Caudate nucleus (tissue), 63 donors: ENCODE measurements at places on chromosomes 4 and X.

GRCh38 chrX:87663421-87663820 is 145.8 kb downstream of the KLHL4 start:
- no peak for DNase-seq

DNA sequence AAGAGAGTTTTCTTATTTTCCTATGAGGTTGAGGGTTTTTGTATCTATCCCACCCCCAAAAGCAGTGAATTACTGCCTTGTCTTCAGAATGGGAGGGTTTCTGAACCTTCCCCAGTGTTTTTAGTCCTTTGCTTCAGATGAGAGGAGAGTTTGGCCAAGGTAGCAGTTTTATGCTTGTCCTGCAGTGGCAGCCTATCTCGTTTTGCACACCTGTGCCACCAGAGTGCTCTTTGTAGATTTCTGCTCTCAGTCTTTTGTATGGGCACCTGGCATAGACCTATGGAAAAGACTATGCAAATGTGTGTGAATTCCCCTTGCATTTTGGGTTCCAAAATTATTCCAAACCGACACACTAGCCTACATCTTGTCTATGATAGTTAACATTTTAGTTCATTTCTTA is 5.8 kb downstream of the TBC1D19 start:
- no peak for DNase-seq

DNA sequence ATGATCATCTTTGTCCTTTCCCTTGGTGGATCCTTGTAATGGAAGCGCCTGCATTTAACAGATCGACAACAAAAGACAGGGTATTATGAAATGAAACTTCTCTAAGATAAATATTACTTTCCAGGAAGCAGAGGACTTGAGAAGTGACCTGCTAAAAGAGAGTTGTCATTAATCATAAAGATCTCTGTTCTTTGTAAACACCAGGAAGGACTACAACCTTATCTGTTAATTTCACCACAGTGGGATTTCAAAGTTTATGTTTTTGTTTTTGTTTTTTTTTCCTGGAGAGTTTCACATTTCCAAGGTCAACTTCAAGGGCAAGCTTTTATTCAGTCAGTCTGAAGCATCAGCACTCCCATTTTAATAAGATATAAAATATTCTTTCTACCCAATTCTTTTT is 170.9 kb downstream of the RCHY1 start:
- DNase-seq = no peak

GRCh38 chr4:125013891-125014290 is 300.9 kb upstream of the FAT4 start:
- DNase-seq = no peak

GRCh38 chrX:147494365-147494764 is 417.4 kb upstream of the FMR1 start:
- no peak for DNase-seq

DNA sequence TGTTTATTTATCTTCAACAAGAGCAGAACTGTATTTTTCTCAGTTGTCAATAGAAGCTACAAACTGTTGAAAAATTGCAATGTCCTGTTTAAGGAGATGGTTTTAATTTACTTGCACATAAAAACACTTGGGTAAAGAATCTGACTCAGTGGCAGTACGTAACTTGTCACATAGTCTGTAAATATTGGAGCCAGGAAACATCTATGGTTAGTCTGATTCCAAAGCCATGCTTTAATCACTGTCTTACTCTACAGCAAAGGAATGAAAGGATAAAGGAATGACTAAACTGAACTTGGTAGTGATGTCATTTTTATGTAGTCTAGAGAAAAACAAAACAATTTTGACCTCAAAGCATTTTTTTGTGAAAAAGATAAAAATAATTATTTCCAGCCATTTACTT is 537.2 kb downstream of the STIM2 start:
- DNase-seq = no peak

DNA sequence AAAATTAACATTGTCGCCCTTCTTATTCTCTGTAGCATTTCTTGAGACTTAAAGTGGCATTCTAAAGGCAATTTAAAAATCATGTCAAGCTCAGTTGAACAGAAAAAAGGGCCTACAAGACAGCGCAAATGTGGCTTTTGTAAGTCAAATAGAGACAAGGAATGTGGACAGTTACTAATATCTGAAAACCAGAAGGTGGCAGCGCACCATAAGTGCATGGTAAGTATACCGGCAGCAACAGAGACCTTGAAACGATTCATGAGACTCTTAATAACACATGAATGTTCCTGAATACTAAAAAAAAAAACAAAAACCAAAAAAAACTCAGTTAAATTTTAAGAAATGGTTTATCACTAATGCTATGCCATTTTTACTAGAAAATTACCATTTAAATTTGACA is 82.4 kb upstream of the HPRT1 start:
- DNase-seq = no peak

GRCh38 chr4:27206009-27206408 is 345.4 kb downstream of the STIM2 start:
- no peak for DNase-seq

DNA sequence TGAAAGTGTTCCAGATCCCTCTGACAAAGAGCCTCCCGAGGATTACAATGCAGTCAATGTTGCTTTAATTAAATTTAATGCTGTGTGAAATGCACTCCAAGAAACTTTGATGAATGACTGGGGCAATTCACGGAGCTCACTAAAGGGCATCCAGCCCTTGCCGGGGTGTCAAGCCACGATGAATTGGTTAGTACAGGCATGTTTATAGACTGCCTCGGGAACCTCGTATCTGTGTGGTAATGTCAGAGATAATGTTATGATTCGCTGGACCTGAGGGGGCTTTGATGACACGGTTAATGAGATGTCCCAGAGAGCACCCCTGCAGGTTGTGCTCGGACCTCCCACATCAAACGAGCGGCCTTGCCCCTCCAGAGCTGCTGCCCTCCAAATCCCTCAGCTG is 428.8 kb downstream of the NKX6-1 start:
- no peak for DNase-seq

- no peak for DNase-seq
Observed at GRCh38 chrX:68574240-68574639, 73.2 kb upstream of the STARD8 start.

DNA sequence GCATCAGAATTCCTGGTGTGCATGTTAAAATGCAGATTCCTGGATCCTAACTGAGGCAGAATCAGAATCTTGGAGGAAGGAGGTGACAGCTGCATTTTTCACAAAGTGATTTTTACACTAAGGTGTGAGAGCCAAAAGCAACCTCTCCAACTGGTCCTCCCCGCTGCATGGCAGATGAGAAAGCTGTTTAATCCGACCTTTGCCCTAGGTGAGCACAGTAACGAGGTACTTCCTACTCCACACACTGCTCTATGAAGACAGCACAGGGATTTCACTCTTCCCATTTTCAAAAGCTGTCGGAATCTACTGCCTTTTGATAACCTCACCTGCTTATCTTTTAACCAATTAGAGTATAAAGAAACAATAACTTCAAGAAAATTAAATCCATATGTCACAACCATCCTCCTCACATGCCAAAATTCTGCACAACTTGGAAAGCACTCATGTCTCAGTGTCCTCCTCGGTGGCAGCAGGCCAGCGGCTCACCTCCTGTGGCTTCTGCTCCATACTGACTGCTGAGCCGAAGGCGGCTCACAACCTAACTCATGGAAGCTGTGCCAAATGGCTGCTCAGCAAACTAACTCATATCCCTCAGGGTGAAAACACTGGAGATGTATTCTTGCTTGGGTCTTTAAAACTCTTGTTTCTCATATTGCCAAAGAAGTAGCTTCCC is 3.6 kb downstream of the CASP6 start:
- no peak for DNase-seq

DNA sequence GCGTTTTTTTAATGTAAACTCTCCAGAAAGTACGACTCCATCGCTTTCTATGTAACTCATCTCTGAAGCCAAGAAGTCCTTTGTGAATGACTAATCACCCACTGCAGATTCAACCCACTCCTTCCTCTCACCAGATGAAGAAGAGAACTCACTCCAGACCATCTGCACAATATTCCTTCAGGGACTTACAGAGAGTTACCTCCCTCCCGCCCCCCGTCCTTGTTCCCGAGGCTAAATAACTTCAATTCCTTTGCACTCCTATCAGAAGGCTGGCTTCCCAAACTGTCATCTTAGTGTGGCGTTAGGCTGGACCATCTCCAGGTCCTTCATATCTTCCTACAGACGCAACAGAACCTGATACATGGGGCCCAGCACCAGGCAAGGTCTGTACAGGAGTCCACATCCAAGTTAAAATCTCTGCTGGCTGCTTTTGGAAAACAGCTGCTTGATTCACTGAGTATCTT is 82.4 kb downstream of the AFAP1 start:
- DNase-seq = no peak

GRCh38 chr4:61783050-61783449 is 582.9 kb downstream of the ADGRL3 start:
- no peak for DNase-seq

DNA sequence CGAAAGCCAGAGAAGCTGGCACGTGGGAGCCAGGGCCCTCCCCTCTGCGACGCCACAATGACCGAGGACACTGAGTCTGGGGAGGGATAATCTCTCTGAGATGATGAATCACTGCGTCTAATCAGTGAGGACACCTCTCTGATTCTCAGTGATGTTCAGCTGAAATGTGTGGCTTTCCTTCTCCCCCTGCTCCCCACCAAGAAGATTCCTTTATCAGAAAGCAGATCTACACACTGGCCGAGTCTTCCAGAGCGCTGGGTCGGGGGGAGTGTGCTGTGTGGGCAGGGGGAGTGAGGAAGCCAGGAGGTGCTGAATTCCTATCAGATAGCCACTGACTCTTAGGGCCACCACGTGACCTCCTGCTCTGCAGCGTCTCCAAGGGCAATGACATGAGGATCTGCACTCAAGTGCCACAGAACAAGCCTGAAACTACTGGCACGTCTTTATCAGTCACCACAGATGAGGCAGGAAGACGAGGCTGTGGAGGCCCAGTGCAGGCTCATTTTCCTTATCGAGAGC is 89.2 kb downstream of the GATB start:
- DNase-seq = no peak

DNA sequence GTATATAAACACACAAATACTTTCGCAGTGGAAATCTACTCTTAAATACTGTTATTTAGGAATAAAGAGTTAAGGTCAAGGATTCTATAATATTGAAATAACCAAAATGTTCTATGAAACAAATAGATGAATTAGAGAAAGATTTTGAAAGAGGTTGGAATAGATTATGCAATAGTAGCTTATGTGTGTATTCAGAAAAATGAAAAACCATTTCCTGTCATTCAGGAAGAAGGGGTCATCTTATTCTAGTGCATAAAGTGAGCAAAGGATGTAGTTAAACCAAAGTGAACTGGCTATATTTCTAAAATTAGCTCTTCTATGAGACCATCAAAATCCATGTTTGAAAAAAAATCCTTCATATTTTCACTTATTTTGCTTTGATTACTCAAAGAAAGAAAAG is 30.0 kb upstream of the MYOZ2 start:
- DNase-seq = no peak

GRCh38 chrX:149715468-149715867 is 3.6 kb downstream of the MAGEA11 start:
- no peak for DNase-seq

GRCh38 chr4:53914313-53915016 is 149.9 kb downstream of the CHIC2 start:
- no peak for DNase-seq

- no peak for DNase-seq
Observed at GRCh38 chr4:151658959-151659600, 101.7 kb downstream of the GATB start.

DNA sequence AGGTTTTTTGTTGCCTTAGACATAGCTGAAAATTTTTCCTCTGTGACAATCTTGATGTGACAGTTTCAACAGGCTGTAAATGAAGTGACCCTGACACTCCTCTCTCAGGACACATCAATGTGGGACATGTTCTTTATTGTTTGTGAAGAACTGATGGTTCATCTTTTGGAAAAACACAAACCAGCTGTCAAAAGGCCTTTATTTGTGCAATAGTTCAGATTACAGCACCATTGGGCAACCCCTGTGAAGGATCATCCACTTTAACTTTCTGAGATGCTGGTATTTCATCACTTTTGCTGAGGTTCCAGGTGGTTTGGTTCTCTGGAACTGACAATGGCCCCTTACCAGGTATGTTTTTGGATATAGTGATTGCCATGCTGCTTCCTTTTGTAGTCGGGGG is 40.3 kb downstream of the OSTC start:
- DNase-seq = no peak

DNA sequence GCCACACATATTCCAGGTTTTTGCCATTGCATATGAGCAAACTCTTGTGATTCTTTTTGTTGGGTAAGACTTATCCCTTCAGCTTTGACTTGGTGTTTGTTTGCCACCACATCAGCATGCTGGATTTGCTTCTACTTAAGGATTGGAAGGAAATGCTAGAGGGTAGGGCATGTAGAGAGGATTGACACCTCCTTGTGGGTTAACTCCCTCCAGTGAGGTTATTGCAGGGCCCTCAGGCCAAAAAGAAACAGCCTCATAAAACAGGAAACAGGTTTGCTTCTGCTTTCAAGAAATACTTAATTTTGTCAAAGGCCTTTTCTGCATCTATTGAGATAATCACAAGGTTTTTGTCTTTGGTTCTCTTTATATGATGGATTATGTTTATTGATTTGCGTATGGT is 15.2 kb upstream of the INPP4B start:
- no peak for DNase-seq

DNA sequence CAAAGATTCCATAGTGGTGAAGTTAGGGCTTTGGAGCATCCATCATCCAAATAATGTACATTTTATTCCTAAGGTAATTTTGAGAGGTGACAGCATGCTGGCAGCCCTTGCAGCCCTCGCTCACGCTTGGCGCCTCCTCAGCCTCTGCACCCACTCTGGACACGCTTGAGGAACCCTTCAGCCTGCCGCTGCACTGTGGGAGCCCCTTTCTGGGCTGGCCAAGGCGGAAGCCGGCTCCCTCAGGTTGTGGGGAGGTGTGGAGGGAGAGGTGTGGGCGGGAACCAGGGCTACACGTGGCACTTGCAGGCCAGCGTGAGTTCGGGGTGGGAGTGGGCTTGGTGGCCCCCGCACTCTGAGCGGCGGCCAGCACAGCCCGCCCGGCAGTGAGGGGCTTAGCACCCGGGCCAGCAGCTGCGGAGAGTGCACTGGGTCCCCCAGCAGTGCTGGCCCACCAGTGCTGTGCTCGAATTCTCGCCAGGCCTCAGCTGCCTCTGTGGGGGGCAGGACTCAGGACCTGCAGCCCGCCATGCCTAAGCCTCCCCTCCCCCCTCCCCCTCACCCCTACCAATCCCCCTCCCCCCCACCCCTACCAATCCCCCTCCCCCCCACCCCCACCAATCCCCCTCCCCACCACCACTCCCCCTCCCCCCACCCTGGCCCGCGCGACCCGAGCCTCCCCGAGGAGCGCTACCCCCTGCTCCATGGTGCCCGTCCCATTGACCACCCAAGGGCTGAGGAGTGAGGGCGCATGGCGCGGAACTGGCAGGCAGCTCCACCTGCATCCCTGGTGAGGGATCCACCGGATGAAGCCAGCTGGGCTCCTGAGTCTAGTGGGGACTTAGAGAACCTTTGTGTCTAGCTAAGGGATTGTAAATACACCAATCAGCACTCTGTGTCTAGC is 37.0 kb upstream of the DKK2 start:
- DNase-seq = no peak
